NCI-H774 (cell line): ENCODE measurements at places on chromosomes 7 and 10.

- no peak for DNase-seq
Observed at GRCh38 chr7:93719546-93719945, 145.0 kb upstream of the CALCR start.

DNA sequence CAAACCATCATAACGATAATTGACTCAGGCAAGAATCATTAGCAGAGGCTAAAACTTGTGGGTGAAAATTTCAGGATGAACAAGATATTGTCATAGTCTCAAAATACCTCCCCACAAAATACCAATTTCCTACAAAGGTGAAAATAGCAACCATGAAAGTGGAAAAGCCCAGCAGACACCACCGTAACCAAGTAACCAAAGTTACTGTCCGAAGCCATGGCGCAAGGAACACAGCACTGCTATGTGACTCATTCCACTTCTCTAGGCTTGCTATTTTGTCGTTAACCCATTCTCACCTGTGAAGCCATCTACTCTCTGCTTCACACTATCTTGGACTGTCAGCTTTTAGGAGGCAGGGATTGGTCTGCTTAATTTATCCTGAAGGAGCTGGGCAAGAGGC, 113.8 kb upstream of the CACUL1 start:
- DNase-seq: no peak

GRCh38 chr10:131890276-131891195, 10.3 kb upstream of the PPP2R2D start:
- no peak for DNase-seq

DNA sequence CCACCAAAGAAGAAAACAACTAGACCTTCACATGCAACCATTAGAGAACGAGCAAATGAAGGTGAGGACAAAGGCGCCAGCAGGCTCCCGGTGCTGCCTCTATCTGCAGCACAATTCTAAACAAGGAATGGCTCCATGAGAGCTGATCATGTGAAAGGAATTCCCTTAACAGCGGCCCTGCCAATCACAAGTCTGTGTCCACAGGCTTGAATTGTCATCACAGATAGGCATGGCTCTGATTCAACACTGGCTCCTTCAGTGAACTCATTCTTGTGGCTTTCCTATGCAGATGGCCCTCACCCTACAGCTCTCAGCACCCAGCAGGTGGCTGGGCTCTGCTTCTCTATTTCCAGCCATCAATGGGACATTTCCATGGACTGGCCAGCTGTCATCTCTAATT, 36.2 kb downstream of the LAMB1 start:
- DNase-seq: no peak

GRCh38 chr10:42475168-42476098, 162.9 kb downstream of the ZNF33B start:
- DNase-seq: no peak

GRCh38 chr7:93047514-93048099, 70.2 kb downstream of the SAMD9 start:
- no peak for DNase-seq

DNA sequence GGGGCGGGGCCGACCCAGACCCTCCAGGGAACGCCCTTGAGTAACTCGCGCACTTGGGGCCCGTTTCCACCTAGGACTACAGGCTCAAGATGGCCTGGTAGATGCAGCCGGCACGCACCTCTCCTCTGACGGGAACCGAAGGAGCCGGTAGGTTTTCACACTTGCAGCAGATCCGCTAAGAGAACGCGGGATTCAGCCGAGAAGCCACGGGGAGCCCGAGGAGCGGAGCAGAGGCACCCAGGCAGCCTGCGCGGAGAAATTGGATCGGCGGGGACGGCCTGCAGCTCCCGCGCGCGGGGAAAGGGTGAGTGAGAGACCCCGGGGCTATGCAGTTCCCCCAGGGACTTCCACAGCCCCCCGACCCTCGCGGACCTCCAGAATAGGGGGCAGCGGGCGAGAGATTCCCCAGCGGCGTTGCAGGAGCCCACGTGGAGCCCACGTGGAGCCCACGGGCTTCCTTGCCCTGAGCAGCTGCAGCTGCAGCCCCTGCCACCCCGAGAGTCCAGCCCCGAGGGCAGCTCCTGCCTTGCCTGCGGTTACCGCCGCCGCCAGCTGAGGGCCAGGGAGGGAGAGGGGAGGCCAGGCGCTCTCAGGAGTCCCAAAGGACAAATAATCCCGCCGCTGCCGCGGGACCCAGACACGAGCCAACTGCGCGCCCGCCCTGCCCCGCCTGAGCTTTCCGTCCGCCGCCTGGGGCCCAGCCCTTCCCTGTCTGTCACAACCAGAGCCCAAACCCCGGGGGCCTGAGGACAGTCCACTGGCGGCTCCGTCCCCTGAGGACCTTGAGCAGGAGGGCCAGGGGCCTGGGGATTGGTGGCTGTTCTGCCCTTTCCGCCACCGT, 13.1 kb downstream of the IFT22 start:
- peak; percentile 21 for DNase-seq

DNA sequence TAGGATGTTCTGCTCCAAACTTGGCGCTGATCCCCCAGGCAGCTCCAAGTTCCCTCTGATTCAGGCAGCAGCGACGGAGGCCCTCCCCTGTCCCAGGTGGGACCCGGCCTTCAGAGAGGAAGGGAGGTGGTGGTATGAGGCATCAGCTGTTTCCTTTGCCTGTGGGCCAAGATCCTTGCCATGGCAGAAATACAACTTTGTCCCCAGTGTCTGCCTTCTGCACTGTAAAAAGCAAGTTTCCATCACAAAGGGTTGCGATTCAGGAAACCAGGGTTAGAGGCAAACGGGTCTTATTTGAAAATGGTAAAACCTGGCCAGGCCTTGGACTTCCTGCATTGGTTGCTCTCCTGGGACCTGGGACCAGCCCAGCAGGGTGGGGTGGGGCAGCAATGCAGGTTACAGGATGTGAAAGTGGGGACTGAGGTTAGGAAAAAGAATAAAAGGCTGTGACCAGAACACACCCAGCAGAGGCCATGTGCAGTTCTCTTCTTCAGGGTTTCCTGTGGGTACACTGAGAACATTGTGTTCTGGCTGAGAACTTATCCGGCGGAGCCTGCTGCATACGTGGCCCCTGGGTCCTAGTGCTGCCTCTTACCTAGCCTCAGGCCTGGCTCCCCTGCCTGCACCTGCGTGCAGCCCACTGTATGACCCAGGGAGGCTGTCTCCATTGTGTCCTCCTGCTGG, 25.1 kb upstream of the DDIT4 start:
- peak; percentile 6 for DNase-seq

DNA sequence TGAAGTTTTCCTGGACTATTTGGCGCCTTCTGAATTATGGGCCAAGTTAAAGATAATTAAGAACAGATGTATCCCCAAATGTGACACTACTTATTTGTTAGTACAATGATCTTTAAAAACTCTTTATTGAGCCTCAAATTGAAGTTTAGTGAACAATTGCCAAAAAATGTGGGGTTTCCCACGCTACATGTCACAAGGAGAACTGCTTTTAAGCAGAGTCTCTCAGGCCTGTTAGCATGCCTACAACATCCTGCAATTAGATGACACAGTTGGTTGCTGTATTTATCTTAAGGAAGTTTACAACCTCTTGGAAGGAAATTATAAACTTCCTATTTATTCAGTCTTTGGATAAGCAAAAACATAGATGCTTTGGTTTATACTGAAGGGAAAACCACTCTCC, 733.0 kb downstream of the TNS3 start:
- no peak for DNase-seq

DNA sequence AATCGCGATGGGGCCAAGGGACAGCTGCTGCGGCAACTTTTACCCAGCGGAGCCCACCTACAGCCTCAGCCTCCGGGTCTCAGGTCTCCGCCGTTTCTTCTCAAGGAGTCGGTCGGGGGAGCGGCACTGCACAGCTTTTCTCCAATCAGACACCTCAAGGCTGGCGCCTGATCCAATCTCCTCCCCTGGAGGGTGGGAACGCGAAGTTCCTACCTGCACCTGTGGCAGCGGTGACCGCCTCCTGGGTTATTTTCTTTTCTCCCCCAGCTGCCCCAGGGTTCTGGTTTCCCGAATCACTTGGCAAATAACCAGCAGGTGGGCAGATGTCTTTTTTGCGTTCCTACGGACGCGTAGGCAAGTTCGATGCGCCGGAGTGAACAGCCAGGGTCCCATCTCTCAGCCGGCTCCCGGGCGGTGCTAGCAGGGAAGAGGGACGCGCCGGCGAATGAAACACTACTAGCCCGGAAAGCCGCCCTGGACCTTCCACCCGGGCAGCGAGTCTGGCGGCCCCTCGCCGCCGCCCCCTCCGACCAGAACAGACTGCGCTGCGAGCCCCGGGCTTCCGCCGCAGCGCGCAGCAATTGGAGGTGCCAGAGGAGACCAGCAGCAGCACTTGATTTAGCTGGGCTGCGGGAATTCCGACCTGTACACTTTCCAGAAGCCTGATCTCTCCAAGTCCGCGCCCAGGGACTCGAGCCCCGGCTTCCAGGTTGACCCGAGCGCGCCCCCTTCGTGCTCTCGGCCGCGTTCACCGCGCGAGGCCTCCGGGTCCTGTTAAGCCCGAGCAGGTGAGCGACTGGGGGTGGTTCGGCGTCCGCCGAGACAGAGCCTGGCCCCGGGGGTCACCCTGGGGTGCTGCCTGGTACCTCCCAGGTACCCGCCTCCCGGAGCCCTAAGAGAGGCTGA, at the start of gene PRR15:
TSS of gene PRR15 (plus strand) at position 246 of the 906 bp plus-strand sequence. CDS start 2,495 bp downstream, outside the sequence.
- peak; percentile 74 for DNase-seq

DNA sequence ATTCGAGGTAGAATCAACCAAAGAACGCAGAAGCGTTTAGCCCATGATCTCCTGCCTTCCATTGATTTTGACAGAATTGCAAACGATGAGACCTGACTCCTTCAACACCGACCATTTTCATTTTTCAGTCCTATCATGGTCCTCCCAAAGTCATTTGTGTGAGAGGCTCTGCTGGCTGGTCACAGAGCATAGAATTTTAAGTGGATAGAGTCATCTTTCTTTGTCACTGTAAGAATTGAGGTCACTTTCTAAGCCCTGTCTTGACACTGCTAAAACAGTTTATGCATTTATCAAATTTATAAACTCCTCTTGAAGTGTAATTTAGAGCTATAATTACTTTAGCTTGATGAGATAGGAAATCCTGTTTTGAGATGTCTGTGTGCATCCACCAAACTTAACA, 72.0 kb downstream of the UBE3C start:
- no peak for DNase-seq

GRCh38 chr7:13945670-13946069, 43.8 kb downstream of the ETV1 start:
- no peak for DNase-seq

GRCh38 chr7:2018569-2019460, 213.9 kb downstream of the MAD1L1 start:
- DNase-seq: no peak

DNA sequence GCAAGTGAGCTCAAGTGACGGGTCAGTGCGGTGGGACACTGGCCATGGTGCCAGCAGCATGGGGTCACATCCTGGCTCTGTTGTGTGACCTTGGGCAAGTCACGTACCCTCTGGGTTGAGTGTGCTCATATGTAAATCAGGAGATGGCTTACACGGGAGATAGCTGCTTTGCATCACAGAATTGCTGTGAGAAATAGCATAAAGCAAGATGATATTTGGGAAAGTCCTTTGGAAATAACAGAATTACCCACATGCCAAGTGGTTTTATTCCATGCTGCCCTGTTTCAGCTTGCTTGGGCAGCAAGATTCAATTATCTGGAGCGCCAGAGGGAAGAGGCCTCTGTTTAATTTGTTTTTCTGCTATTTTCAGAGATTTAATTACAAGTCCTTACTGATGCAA, 48.9 kb downstream of the LYZL2 start:
- DNase-seq: no peak
